ENCODE measurements at places on chromosomes 16 and 17.

GRCh38 chr17:42704837-42705494, 22.6 kb downstream of the CNTNAP1 start:
- no peak for DNase-seq

DNA sequence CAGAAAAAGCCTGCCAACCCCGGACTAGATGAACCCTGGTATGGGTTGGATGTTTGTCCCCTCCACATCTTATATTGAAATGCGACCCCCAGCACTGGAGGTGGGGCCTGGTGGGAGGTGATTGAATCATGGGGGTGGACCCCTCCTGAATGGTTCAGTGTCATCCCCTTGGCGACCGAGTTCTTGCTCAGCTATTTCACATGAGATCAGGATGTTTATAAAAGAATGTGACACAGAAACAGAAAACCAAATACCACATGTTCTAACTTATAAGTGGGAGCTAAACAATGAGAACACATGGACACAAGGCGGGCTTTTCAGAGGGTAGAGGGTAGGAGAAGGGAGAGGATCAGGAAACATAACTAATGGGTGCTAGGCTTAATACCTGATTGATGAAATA, 576.0 kb upstream of the HSBP1 start:
- no peak for DNase-seq

DNA sequence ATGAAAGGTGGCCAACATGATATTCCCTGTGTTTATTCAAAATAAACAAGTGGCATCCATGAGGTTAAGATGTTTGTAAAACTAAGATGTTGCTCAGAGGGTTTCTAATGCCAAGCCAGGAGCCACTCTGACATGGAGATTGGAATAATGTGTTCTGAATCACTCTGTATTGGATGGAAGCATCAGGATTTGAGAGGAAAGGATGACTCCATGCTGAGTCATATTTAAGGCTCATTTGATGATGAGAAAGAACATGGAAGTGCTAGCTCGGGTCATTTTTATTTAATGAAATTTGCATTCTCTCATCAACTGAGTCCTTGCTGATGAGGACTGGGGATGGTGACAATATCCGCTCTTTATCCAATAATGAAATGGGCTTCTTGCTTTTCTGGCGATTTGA, 6.2 kb downstream of the VAT1L start:
- DNase-seq, result no peak

DNA sequence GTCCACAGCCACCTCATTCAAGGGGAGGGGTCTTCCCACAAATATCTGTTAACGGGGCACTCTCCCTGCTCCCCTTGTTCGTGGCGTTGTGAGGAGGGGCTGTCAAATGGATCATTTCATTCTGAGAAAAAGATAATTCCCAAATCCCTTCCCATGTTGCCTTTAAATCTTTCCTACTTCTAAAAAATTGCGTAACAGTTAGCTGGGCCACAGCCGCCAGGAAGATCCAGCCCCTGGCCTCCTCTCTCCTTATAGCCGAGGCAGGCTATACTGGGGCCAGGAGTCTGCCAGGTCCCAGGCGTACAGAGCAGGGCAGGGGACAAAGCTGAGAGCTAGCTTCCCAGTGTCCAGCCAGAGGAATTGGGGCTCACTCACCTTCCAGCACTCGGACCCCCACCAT, 430 bp downstream of the C16orf89 start:
- DNase-seq, result no peak

GRCh38 chr17:1629504-1630310, 1.1 kb upstream of the SLC43A2 start:
- DNase-seq, result peak; percentile 72

DNA sequence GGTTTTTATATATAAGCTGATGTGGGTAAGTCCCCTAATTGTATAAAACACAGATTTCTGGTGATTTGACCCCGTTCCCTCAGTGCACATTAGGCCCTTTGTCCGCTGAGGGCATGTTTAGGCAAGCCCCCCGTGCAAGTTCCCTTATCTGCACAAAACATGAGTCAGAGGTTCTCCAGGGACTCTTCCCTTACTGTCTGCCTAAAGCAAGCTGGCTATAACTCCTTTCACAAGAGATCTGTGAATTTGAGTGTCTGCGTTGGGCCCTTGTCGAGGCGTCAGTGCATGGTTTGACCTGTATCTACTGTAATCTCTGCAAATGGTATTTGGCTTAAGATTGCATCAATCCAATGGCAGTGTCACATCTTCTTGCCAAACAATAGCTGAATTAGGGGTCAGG, 712.8 kb downstream of the CDH8 start:
- no peak for DNase-seq

- DNase-seq, result peak; percentile 45
Measured at GRCh38 chr16:53892155-53892554, 188.2 kb downstream of the FTO start.

- DNase-seq, result no peak
Measured at GRCh38 chr17:40937384-40937819, at the start of gene KRT23. TSS of gene KRT23 (minus strand) at chr17:40937646. CDS start at chr17:40936603, 1,043 bp downstream.

GRCh38 chr16:86396422-86396821, 113.9 kb upstream of the FOXF1 start:
- no peak for DNase-seq

DNA sequence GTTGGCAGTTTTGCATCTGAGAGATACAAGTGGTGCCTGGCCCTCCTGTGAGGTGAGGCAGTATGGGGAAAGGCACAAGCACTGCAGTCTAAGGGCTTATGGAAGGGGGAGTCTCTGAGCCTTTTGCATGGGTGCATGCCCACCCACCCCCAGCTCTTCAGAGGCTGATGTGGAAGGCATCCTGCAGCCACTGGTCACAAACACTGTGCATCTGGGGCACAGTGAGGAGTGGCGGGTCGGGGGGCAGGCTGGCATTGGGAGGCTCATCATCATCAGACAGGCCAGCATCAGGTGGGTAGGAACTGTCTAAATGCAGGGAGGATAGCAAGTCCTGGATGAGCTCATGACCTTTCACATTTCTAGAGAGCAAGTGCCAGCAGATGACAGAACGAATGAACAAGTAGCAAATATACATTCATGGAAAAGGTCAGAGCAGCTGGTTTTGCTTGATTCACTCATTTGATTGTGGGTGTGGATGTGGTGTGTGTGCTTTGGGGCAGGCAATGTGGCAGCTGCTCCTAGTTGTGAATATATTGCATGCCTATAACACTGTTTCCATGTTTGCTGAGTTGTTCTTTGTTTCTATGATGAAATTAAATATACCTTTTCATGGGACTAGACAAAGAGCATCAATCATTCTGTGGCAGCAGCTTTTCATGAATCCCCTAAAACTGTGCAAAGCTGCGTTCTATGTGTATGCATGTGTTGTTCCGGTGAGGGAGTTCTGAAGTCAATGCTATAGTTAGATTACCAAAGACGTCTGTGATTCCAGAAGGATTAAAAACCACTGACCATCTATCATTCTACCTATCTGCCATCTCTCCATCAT, 29.2 kb downstream of the TRIM25 start:
- no peak for DNase-seq

DNA sequence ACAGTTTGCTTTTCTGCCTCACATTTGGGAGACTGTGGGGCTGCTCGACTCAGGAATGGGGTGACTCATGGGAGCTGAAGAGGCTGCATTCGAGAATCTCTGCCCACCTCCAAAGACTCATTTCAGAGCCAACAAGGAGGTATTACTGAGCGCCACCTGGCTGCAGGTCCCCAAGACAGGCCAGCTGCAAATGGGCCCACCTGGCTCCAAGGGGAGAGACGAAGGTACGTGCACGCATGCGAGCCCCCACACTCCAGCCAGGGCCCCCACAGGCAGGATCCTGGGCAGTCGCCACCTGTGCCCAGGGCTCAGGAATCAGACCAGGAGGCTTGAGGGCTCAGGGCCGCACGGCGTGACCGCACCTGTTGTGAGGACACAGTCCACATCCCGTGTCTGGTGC, 6.0 kb downstream of the HAGHL start:
- no peak for DNase-seq

GRCh38 chr17:54948380-54948779, 20.1 kb downstream of the COX11 start:
- no peak for DNase-seq

DNA sequence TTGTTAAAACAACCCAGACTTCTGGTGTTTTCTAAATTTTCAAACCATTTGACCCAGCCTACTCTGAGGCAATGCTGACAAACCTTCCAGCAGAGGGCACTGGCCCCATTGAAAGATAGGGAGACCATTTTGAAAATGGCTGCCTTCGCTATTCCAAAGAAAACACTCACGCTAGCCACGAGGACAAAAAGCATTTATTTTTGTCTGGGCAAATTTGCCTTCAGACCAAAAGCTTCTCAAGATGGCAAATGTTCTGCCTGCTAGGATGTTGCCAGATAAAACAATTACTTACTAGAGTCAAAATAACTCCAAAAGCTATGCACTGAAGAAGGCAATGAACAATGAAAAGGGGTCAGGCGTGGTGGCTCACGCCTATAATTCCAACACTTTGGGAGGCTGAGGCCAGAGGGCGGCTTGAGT, 296.7 kb upstream of the IRX5 start:
- no peak for DNase-seq

GRCh38 chr17:80970044-80970761, 21.4 kb upstream of the CHMP6 start:
- DNase-seq, result peak; percentile 39

- DNase-seq, result no peak
Measured at GRCh38 chr17:65973237-65973636, 218.7 kb downstream of the CEP112 start.
